ENCODE measurements at places on chromosomes 16 and 17.

GRCh38 chr16:60648290-60648689 is 1387.9 kb downstream of the CDH8 start:
- no peak for DNase-seq

GRCh38 chr16:28984619-28985135 is at the start of gene LAT:
LAT (plus strand) TSS chr16:28985052; CDS start chr16:28985418, 366 bp downstream.
- DNase-seq, result no peak

- no peak for DNase-seq
Measured at GRCh38 chr17:70446446-70446845, 277.1 kb downstream of the KCNJ2 start.

- DNase-seq, result no peak
Measured at GRCh38 chr17:10417431-10417830, 4.3 kb downstream of the MYH8 start.

- peak; percentile 48 for DNase-seq
Measured at GRCh38 chr17:4420692-4421131, 13.0 kb upstream of the SPNS3 start.

- DNase-seq, result no peak
Measured at GRCh38 chr16:72785171-72785570, 262.8 kb downstream of the ZFHX3 start.

DNA sequence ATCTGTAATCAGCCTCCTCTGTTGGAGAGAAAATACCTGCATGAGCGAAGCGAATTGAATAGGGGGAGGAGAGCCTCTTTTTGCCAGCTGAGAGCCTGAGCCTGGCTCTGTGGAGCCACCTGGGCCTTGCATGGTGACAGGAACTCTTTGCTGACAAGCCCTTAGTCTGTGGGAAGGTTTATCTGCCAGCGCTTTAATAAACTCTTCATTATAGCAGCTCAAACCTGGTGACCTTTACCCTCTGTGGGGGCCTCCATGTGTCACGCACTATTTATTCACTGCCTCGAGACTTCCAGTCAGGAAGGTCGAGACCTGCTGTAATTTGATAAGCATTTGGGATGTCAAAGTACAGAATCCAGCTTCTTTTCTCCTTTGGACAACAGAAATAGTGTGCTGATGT is 282.6 kb downstream of the CBLN1 start:
- DNase-seq, result no peak

Measured in SIG-M5 (cell line).